ENCODE measurements at places on chromosomes 5 and 9.

GRCh38 chr5:94778299-94778698, 159.8 kb downstream of the SLF1 start:
- no peak for DNase-seq

- DNase-seq, result no peak
Observed at GRCh38 chr5:34525761-34526160, 130.4 kb upstream of the RAI14 start.

DNA sequence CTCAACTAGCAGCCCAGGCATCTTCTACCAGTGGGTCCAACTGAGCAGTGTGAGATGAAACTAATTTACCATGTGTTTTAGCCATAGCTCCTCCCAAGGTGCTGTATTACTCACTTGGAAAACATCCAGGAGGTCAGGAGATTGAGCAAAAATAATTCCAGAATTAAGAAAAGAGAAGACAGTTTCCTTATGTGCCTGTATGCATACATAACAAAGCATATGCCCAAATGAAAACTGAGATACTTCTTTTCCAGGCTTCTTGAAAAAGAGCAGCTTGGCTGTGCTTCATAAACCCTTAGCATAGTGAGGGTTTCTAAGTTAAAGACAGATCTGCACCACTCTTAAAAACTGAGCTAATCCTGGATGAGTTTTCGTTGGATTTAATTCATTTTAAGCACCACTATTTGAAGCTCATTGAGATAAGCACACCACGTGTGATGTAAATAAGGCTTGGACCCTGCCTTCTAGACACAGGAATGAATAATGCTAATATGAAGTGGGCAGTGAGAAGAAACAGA, 119.4 kb downstream of the ADAMTS12 start:
- DNase-seq, result no peak

- no peak for DNase-seq
Observed at GRCh38 chr9:77949751-77950436, 81.7 kb downstream of the GNAQ start.

- no peak for DNase-seq
Observed at GRCh38 chr5:159398936-159399335, 68.6 kb upstream of the IL12B start.

DNA sequence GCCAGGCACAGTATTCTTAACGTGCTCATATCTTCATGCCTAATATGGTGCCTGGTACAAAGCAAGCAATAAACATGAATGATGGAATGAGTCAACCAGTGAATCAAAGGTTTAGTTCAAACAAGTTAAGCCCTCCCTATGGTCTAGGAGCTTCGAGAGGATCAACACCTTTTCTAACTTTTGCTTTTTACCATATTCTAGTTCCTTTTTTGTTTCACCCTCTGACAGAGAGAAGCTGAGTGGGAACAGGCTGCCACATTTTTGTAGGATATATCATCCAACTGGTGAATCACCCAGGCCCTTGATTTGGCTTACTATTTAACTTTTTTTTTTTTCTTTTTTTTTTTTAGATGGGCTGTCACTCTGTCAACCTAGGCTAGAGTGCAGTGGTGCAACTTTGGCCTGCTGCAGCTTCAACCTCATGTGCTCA, 39.3 kb upstream of the TNC start:
- no peak for DNase-seq

- no peak for DNase-seq
Observed at GRCh38 chr5:141465351-141465750, 10.4 kb upstream of the PCDHGC3 start.

DNA sequence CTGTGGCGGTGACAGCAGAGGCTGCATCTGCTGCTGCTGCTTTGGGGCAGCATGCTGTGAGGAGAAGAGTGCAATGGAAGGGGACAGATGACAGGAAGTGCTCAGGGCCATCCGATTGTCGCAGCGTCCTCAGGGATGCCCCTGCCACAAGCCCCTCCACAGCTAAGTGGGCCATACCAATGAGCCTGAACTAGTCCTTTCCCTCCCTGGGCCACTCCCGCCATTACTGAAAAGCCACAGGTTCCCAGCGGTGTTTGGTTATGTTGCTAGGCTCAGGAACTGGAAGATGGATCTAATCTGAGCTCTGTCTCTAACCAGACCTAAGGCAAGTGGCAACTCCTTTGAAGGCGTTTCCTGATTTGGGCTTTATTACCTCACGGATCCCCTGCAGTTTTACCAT, 109.2 kb downstream of the GAPVD1 start:
- DNase-seq, result no peak

DNA sequence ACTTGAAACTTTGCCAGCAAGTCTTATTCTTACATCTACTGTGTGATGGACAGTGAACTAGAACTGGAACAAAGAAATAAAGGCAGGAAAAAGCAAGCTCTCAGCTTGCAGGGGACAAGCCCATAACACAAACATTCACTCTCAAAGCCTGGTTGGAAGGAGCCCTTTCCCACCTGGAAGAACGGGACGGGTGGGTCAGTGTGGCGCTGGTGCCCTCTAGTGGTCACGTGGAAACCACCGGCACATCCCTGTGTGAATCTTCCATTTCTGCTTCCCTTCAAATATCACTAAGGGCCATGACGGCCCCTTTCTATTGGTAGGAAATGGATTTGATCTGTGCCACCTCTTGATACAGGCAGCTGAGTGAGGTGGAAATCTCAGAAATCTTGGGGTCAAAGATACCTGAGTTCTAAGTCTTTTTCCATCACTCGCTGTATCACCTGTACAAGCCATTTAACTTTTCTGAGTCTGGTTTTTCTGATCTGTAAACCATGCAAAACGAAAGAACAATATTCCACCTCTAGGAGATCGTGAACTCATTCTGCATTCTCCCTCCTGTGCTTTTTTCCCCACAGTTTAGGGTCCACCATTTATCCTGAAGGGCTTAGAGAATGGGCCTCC, 211.6 kb downstream of the MSX2 start:
- peak; percentile 15 for DNase-seq

DNA sequence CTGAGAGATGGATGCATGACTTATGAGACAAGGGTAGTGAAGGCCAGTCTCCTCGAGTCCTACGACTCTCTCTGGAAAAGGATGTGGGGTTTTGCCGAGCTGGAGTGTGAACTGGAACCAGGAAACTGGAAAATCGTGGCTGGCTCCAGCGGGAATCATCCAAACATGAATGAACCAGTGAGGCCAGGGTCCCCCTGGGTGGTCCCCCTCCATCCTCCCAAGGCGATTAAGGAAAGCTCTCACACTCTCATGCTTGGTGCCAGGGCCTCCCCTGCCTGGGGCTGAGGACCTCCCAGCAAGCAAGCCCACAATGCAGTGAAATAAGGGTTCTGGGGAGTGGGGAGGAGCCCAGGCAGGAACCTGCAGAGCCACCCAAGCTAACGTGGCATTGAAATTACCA, 9.6 kb upstream of the AMBP start:
- DNase-seq, result no peak
